Sigmoid colon (tissue), 7 donors: ENCODE measurements at places on chromosomes 5 and 9.

DNA sequence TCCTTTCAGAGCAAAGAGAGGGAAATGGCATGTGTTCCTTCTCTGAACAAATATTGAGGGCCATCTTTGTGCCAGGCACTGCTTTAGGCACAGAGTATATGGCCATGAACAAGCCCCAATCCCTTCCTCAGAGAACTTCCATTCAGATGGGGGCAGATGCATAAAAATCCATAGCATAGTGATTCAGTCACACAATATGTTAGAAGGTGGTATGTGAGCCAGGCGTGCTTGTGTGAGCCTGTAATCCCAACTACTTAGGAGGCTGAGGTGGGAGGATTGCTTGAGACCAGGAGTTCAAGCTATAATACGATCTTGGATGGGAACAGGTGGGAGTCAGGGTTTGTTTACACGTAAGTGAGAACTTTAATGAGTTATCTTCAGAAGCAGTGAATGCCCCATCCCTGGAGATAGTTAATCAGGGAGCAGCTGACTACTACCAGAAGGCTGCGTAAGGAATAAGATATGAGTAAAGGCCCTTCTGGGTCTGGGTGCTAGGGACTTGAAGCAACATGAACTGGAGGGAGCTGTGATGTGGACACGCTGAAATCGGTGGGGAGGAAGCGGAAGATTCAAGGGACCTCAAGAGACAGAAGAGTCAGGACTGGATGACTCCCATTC, 27.1 kb downstream of the NANS start:
- no peak for DNase-seq

DNA sequence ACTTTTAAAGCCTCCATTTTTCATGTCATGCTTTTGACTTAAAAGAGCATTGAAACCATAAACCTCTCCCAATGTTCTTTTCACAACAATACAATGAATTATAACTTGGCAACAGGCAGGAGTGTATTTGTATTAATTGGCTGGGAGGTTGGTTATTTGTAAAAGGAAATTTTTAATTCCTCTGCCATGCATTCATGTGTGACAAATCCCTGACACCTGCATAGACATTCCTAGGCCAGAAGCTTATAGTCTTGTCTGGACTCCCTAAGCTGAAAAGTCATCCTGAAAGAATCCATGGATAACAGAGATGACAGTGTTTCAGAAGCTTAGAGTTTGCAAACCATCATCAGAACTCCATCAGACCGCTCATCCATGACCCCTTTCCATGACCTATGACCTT, 76.3 kb upstream of the PTGER4 start:
- no peak for DNase-seq

DNA sequence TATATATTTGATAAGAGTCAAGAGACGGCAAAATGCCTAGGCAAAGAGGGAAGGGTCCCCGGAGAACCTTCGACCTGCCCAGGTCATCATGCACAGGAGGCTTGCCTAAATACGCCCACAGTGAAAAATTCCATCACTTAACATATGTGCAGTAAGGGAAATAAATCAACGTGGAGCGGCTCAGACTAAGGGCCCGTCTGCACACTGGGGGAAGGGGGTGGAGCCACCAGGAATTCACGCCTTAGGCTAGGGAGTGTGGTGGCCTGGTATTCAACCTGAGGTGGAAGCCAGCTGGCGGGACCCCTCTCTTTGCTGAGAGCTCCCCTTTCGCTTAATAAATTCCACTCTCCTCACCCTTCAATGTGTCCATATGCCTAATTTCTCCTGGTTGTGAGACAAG, 8.3 kb downstream of the PTBP3 start:
- DNase-seq: no peak

DNA sequence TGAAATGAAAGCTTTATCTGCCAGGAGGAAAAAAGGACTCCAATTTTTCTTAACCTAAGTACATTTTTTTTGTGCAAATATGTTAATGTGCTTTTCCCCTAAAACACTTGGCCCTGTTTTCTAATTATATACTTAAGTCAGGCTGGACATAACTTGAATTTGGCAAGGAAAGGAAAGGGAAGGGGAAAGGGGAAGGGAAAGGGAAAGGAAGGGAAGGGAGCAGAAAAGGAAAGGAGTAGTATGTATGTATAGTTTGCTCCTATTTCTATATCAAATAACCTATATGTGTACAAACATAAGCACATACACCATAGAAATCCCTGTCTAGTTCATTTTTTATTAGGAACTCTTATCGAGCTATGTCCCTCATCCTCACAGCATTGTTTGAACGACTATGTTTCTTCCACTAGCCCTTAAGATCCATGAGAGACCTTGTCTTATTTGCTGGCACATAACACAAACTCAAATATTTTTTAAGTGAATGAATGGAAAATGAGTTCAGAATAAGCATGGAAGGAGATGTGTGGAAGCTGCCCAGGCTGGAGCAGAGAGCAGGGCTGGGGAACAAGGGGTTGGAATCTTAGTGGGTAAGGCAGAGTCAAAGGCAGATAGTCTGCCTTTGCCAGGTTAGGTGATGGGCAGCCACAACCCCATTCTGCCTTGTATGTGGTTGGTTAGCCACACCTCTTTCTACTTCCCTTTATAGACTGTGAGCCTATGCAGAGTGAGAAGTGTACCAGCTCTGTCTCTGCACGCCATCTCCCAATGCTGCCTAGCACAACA, 70.0 kb downstream of the KLHL3 start:
- DNase-seq: no peak

DNA sequence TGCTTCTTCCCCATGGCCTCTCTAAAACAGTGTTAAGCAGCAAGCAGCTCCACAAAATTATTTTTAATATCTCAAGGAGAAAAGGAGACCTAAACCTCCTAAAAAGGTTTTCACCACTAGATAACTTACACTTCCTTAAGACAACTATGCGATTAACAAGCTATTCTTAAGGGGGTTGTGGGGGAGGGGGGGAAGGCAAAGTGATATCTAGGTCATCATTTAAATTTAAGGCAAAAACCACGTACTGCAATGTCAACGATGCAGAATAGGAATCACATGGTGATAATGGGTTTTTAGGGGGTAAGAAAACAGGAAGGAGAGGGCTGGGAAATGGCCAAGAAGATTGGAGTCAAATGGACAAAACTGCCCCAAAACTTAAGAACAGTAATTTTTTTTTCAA, 32.6 kb downstream of the CSNK1A1 start:
- DNase-seq: no peak

- DNase-seq: no peak
These were observed 393.1 kb downstream of the TAF11L14 start for GRCh38 chr5:18027241-18027867.
